ENCODE measurements at places on chromosomes 1 and 21.

DNA sequence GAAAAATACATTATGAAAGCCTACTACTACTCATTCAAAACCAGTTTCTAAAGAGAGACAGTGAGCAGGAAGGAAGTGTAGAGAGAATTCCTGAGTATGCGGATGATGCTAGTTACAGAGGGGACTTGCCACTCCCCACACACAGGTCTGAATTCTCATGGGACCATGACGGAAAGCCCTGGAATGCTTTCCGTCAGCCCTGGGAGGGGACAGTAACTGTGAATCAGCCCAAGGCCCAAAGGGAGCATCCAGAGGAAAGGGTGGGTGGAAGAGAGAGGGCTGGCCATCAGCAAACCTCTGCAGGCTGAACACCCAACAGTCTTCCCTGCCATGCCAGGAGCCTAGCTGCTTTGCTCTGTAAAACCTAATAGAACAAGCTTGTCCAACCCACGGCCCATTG is 36.4 kb downstream of the RCSD1 start:
- DNase-seq = no peak

DNA sequence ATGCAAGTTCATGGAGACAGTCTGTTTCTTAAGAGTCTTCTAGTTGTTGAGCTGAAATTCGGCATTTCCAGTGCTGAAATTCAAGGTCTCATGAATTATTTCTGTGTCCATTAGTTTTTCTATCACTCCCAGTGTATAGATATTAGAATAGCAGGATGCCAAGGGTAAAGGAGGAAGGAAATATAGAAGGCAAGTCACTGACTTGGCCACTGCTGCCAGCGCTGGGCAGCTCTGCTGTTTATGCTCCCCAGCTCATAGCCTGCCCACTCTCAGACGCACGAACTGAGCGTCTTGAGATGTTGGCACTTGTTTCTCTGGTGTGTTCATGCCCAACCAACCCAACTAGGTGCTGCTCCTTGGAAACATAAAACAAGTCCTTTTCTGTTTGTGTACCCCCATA is 110.1 kb downstream of the SLC45A1 start:
- DNase-seq = no peak

GRCh38 chr21:36261459-36261858 is 58.5 kb upstream of the MORC3 start:
- no peak for DNase-seq

- DNase-seq = no peak
These were observed 28.2 kb upstream of the LGALS8 start for GRCh38 chr1:236495467-236496112.

DNA sequence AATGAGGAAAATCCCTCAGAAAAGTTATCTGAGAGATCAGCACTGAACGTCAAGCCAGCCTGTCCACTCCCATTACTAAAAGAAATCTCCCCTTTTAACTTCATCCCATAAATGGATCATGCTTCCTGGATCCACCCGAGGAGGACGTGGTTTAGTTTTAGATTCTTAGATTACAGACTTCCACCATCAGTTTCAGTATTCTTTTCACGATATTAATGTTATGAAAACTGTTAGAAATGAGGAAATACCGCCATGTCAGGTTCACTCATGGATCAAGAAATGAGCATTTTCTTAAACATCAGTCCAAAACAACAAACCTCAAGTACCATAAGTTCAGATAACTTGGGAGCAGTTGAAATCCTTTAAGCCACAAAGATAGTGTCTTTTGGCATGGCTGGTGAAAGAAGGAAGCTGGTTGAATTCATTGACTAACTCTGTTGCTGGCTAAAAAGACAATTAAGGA is 49.8 kb downstream of the NFIA start:
- no peak for DNase-seq

GRCh38 chr1:56547977-56548376 is 31.4 kb downstream of the PLPP3 start:
- DNase-seq = no peak

GRCh38 chr1:227934476-227935313 is 13.0 kb downstream of the WNT9A start:
- peak; percentile 39 for DNase-seq

DNA sequence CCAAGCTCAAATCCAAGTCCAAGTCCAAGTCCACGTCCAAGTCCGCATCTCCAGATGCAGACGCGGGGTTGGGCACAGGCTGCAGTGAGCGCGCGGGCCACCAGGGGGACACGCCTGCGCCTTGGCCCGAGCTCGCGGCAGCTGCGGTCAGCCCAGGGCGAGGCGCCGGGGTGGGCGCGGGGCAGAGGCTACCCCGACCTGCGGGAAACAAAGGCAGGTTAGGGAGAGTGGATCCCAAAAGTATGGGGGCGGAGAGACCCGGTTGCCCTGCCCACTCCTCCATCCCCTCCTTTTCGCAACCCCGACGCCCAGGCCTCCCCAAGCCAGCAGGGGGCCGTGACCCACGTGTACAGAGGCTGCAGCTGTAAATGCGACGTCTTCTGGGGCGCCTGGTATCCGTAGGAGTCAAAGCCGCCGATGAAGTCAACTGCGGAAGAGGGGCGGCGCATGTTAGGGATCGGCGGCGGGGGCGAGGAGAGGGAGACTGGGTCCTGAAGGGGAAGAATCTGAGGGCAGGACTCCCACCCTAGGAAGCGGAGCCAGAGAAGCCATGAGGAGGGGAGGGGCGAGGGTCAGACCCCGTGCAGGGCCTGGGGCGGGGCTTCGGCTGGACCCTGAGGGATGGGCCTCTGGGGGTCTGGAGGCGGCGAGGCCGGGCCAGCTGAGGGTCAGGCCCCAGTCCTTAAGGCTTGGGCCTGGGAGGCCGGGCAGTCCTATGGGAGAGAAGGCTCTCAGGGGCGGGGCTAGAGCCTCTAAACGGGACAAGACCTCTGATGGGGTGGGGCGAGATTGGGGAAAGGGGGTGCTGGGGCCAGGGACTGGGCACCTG is 58.0 kb downstream of the NKAIN1 start:
- DNase-seq = peak; percentile 81

GRCh38 chr1:161100556-161100955 is 2.4 kb downstream of the KLHDC9 start:
- no peak for DNase-seq

GRCh38 chr21:45418301-45419071 is 13.5 kb downstream of the COL18A1 start:
- peak; percentile 51 for DNase-seq

- DNase-seq = no peak
These were observed 1022.5 kb upstream of the ADGRL2 start for GRCh38 chr1:80778094-80778840.

GRCh38 chr1:32240140-32240951 is 6.7 kb upstream of the FAM167B start:
- peak; percentile 81 for DNase-seq

- peak; percentile 10 for DNase-seq
These were observed 731.6 kb downstream of the MATN1 start for GRCh38 chr1:29991815-29992214.

GRCh38 chr1:42177541-42177981 is 13.0 kb upstream of the GUCA2A start:
- no peak for DNase-seq

GRCh38 chr1:153849487-153850185 is 73.1 kb downstream of the GATAD2B start:
- DNase-seq = no peak

- no peak for DNase-seq
These were observed 187.1 kb downstream of the CDC42BPA start for GRCh38 chr1:227131193-227131592.

GRCh38 chr1:200206761-200207160 is 179.3 kb downstream of the NR5A2 start:
- DNase-seq = no peak

- DNase-seq = no peak
These were observed 27.9 kb downstream of the OVAAL start for GRCh38 chr1:180586671-180587155.

DNA sequence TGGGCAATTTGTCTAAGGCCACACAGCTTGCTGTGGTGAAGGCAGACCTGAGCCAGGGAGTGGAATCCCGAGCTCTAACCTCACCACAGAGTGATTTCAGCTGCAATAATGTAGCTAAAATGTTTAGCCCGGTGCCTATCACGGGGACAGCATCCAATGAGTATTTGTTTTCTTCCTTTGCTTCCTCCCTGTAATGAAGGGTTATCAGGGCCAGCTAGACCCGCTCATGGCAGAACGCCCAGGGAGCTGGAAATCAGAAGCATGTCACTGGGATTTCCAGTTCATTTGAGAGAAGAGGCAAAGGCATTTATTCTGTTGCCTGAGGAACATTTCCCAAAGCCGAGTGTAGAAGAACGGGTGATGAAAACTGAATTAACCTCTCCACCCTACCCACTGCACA is 183.1 kb downstream of the ZSCAN20 start:
- DNase-seq = no peak

DNA sequence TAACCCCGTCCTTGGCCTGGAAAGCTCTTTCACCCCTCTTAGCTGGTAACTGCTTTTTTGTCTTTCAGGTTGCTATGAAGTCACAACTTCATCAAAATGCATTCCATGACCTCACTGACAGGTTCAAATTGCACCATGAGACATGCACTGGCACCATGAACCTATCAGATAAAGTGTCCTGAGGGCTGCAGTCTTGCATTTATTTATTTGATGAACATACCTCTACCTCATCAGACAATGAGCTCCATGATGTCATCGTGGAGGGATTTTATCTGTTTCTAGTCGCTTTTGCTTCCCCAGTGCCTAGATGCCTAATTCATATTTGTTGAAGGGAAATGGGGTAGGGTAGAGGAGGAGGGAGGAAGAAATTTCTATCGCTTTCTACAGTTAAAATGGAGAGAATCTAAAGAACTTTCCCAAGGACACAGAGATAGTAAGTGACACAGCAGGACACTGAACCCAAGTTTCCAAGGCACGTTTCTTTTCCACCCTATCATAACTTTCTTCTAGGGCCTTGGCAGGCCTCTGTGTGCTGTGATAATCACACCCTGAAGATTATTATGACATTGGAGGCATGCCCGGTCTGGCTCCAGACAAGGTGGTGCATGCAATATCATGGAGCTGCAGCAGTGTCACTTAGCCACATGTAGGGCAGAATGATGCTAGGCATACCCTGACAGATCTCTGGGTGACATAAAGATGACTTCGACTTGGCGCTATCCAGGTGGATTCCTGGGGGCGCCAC is 69.5 kb downstream of the CD58 start:
- DNase-seq = no peak

- DNase-seq = no peak
These were observed 6.2 kb downstream of the COQ8A start for GRCh38 chr1:226946285-226946684.

GRCh38 chr1:209685821-209686220 is 10.6 kb downstream of the G0S2 start:
- no peak for DNase-seq

GRCh38 chr1:112955773-112956543 is at the start of gene SLC16A1:
TSS of gene SLC16A1 (minus strand) at chr1:112956196. CDS start at chr1:112929308, 26,888 bp downstream.
- peak; percentile 95 for DNase-seq

DNA sequence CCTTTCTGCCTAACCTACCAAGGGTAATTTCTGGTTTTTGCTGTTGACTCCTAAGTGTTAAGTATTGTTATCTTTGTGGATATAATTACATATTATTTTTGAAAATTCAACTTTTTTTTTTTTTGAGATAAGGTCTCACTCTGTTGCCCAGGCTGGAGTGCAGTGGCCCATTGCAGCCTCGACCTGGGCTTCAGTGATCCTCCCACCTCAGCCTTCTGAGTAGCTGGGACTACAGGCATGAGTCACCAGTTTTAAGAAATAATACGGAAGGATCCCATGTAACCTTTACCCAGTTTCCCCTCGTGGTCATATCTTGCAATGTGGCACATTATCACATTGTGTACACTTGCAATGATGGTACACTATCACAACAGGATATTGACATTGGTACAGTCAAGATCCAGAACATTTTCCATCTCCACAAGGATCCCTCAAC is 3.1 kb downstream of the CHD1L start:
- no peak for DNase-seq

DNA sequence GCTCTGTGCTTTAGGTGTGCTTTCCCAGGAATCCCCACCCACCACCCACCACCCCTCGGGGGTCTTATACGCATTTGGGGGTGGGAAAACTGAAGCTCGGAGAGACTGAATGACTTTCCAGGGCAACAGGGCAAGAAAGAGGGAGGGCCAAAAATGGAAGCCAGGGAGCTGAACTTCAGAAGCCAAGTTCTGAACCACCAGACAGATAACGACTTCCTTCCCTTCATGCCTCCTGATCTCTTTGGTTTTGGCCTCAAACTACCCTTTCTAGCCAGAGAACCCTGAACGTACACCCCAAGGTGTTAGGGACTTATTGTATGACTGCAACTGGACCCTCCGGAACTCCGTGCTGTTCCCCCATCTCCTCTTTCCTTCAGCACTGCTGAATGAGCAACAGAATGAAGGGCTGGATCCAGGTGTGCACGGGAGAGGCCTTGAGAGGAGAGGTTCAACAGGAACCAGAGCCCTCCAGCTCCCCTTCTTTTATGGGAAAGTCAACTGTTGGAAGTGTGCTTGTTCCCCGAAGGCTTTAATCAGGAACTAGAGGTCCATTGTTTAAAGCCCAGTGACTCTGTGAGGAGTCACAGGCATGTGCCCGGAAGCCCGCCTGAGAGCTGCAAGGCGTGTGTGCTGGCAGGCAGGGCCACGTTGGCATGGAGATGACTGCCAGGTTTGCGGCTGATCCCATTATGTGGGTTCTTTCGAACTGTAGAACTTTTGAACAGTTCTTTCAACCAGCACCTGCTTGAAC is 3.1 kb downstream of the BACE2 start:
- no peak for DNase-seq

GRCh38 chr1:14261395-14261794 is 337.1 kb upstream of the KAZN start:
- DNase-seq = no peak

GRCh38 chr1:57550092-57550491 is 126.2 kb upstream of the DAB1 start:
- DNase-seq = no peak

- DNase-seq = peak; percentile 42
These were observed 12.3 kb downstream of the BTBD19 start for GRCh38 chr1:44820328-44821239.

DNA sequence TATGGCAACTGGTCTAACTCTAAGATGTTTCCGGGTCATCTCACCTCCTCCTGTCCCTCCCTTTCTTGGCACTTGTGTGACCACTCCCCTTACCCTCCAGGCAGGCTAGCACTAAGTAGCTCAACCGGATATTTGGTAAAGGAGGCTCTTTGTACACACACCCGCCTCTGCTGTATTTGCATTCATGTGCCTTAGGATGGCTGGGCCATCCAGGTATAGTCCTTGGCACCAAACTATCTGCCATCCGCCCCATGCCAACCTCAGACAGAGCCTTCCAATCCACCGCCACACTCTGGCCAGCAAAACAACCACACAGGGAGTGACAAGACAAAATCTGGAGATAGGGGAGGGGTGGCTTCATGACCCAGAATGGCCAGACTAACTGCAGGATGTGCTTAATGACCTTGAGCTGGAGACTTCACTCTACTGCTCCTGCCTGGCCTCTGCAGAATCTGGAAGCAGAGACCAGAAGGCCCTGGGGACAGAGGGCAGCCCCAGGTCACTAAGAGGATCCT is 59.5 kb downstream of the CDK18 start:
- no peak for DNase-seq

GRCh38 chr1:82507011-82507410 is 706.3 kb downstream of the ADGRL2 start:
- DNase-seq = no peak

- DNase-seq = no peak
These were observed 102.3 kb downstream of the RPE65 start for GRCh38 chr1:68347415-68347814.
